ENCODE measurements at places on chromosomes 6 and 20.

DNA sequence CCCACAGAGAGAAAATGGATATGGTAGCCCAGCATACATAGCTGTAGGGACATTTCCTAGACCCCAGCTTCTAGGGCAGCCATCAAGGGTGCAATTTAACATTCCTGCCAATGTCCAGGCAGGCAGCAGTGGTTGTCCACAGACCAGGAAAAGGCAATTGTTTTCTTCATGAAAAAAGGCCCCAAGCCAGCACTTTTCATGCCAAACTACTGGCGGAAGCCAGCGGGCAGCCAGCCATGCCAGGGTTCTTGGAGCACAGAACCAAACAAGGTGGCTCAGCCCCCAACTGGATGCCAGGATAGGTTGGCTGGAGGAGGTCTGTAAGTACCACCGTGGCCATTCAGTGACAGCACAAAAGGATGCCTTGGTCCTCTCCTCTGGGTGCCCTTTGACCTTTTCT is 94.6 kb downstream of the BANF2 start:
- no peak for DNase-seq

DNA sequence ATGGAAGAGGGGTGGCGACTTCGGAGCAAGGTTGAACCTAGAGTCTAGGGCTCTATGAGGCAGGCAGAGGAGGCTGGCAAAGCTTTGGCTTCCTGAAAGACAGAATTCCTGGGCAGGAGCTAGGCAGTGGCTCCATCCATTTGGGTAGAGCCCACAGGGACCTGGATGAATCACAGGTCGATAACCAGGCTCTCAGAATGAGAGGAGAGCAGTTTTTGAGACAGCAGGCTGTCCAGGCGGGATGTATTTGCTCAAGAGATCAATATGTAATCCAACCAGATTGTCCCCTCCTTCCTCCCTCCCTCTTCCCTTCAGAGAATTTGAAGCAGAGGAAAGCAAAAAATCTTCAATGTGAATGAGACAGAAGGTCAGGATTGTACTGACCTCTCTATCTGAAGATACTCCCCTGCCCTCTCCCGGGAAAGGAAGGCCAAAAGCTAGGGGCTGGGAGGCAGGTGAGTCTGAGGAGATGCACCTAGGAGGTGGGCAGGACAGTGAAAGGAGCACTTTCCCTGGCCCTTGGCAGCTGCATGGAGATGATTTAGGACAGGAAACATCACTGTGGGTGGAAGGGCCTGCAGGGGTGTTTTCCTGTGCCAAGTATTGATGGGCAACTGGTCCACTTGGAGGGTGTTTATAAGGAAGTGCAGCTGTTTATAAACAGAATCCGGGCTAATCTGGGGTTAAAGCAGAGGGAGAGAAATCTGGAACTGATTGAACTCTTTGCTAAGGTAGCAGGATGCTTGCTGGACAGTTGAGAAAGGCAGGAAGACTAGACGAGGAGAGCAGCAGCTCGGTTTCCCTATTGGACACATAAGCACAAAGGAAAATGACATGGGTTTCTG is 212.4 kb upstream of the LRFN2 start:
- no peak for DNase-seq

GRCh38 chr20:881783-882144 is 34.4 kb downstream of the ANGPT4 start:
- DNase-seq: no peak

GRCh38 chr20:44112456-44112855 is 74.5 kb downstream of the JPH2 start:
- DNase-seq: no peak

Measured in fibroblast of mammary gland (primary cell).